ENCODE measurements at places on chromosomes 13 and 19.
A peak's percentile ranks its signal among the peaks of the same experiment; 100 is the strongest.

- DNase-seq = no peak
Measured at GRCh38 chr19:50430888-50431342, 1.8 kb upstream of the MYBPC2 start.

GRCh38 chr13:99151516-99151915 is 49.1 kb upstream of the UBAC2 start:
- no peak for DNase-seq

DNA sequence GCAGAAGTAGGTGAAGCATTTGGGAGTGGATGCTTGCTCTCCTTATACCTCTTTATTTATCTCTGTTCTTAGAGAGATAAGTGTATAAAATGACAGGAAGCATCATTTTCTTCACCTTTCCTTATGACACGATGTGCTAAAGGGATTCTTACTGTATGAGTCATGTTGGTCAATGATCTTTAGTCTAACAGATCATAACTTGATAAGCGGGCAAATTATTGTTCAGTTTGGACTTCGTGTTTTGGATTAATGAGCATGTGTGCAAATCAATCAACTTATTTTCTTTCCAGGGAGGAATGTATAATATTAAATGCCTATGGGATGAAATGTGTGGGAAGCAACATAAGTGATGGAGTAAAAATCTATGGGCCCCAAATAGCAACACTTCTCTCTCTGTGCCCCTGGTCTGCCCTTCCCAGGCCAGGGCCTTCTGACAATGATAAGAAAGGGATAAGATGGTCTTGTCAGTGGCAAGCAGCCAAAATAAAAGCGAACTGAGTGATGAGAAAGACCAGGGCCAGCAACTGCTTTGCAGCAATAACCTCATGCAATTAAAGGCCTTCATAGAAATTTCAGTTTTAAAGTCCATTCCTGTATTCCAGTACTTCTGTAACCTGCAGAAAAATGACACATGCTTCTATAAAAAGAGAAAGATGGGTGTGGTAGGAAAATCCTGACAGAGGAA is 61.4 kb downstream of the SLC10A2 start:
- no peak for DNase-seq

- peak; percentile 22 for DNase-seq
Measured at GRCh38 chr13:30376426-30377311, 45.6 kb upstream of the UBE2L5 start.

- no peak for DNase-seq
Measured at GRCh38 chr13:110001670-110002275, 215.4 kb upstream of the IRS2 start.

DNA sequence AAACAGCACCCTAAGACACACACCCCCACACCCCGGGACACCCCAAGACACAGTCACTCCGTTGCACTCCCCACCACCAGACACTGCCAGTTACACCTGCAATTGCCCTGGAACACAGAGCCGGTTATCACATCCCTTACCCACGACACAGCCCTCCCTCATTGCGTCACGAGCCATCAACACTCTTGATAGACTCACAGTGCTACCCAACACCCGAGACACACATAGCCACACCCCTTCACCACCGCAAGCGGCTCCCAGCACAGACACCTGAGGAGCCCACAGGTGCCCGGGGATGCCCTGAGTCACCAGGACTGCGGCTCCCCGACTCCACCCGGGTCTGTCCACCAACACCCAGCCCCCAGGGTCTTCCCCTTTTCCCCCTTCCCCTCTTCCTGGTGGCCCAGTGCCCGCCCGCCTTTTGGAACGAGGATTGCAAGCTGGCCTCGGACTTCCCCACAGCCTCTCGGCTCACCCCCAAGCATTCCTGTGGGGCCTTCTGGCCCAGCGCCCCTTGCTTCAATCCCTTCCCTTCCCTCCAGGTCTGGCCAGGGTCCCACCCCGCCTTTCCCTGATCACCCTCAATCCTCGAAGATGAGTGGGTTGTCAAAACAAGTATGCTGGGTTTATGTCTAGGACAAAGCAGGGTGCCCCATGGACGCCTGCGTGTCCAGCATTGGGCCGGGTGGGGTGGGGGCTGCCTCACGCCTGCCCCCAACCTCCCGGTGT is 1.7 kb upstream of the PTGER1 start:
- no peak for DNase-seq

- no peak for DNase-seq
Measured at GRCh38 chr19:29965492-29965891, 23.5 kb downstream of the URI1 start.

DNA sequence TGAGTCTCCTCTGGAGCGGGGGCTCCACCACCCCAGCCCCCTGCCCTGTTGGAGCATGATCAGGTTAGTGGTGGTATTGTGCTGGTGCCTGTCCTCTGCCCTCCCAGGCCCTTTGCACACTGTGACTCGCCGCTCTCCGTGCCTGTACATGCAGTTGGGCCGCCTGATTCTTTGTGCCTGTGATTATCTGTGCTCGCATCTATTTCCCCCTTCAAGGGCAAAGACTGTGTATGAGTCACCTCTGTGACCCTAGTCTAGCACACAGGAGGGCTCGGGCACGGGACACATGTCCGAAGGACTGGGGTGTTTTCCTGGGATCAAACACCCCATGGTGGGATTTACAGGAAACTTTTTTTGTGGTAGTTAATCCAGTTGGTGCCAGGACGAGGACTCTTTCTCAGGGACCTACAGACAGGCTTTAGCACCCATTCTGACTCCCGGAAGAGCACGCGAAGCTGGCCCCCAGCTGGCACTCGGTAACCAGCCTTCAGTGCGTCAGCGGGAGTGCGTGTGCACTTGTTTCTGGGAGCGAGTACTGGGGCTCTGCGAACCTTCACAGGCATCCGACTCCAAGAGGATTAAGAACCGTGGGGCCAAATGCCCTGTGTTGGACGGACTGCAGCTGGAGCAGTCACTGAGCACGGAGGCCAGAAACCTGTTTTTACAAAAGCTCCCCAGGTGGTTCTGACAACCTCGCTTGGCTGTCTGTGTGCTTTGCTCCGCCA is 6.7 kb downstream of the PPP1R37 start:
- DNase-seq = no peak

- no peak for DNase-seq
Measured at GRCh38 chr13:40609972-40610726, 56.3 kb downstream of the FOXO1 start.

- DNase-seq = no peak
Measured at GRCh38 chr13:83691966-83692365, 190.3 kb downstream of the SLITRK1 start.

DNA sequence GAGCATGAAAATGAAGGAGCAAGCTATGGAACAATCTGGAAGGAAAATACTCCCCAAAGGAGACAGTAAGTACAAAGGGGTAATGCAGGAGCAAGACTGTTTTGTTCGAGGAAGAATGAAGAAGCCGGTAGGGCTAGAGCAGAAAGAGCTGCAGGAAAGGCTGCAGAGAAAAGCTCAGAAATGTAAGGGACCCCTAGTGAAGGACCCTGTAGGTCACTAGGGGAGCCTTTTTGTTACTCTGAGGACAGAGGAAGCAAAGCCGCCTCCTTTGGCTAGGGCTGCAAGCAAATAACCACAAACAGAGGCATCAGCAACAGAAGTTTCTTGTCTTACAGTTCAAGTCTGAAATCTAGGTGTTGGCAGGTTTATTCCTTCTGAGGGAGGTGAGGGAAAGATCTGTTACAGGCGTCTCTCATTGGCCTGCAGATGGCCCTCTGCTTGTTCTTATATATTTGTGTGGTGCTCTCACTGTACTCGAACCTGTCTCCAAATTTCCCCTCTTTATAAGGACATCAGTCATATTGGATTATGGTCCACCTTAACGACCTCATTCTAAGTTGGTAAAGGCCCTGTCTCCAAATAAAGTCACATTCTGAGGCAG is 362.3 kb downstream of the COG6 start:
- no peak for DNase-seq

DNA sequence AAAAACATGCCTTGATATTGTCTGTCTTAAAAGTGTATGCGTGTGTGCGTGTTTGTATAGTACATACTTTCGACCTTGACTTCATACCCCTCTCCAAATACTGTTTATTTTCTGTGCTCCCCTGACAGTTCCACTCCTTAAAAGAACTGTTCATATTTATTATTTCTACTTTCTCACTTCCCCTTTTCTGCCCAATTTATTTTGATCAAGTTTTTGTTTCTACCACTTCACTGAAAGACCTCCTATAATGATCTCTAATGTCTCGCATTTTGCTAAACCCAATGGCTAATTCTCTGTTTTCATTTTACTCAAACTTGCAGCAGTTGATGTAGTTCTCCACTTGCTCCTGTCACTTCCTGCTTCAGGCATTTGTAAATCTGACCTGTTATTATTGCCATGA is 426.1 kb upstream of the KLF12 start:
- no peak for DNase-seq

DNA sequence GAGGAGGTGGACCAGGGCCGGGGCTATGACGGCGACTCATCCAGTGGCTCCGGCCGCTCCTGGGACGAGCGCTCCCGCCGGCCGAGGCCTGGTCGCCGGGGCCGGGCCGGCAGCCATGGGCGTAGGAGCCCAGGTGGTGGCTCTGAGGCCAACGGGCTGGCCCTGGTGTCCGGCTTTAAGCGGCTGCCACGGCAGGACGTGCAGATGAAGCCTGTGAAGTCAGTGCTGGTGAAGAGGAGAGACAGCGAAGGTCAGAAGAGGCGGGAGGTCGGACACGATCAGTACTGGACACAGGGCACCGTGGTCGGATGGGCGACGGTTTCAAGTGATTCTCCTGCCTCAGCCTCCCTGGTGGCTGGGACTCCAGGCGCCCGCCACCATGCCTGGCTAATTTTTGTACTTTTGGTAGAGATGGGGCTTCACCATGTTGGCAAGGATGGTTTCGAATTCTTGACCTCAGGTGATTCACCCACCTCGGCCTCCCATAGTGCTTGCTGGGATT is 22.3 kb downstream of the TJP3 start:
- no peak for DNase-seq

DNA sequence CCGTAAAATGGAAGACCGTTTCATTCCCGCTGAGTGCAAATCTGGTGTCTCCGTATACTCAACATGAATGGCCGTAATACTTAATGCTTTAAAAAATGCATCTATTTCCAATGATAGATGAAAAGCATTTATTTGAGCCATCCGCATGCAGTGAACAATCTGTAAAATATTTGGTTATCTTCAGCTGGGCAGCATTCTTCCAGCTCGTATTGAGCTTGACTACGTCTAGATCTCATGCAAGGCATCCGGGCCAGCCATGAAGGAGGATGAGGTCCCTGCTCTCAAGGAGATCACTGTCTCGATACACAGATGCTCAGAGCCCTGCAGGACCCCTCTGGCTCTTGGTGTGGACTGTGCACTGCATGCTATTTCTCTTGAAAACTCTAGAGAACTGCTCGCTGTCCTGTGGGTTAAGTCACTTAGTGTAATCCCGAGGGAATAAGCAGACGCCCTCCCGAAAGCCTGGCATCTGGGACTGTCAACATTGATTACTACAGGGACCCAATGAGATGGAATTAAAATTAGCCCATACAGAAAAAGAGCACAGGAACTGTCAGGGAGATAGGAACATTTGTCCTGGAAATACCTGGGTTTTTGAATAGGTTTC is 112.4 kb upstream of the RNF113B start:
- no peak for DNase-seq

GRCh38 chr13:46561286-46561685 is 8.3 kb downstream of the LRCH1 start:
- no peak for DNase-seq

DNA sequence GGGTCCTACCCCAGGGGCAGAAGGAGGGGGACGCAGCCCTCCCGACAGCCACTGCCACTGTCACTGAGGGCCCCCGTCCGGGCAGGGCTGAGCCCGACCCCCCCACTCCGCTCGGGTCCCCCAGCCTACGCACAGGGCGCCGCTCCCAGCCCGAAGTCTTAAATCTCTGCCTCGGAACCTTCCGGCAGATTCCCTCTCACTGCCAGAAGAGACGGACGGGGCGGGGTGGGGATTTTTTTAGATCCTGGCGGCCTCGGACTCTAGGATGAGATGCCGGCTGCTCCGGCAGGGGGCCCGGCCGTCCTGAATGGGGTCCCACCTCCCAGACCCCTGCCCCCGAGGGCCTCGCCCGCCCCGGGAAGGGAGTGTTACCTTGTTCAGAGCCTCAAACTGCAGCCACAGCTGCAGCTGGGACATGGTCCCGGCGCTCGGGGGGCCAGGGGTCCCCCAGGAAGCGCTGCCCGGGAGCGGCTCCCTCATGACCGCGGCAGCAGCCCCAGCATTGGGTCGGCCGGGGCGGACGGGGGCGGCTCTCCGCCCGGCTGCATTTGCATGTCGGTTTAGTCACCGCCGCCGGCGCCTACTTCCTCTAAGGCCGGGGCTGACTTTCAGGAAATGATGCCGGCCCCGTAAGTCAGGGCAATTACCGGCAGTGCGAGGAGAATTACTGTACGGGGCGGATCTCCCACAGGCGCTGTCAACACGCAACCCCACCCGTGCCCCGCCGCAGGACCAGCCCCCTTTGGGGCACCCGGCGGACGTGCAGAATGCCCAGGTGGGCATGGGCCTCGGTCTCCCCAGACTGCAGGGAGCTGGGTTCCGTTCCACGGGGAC is 28.1 kb downstream of the GPX4 start:
- peak; percentile 85 for DNase-seq

DNA sequence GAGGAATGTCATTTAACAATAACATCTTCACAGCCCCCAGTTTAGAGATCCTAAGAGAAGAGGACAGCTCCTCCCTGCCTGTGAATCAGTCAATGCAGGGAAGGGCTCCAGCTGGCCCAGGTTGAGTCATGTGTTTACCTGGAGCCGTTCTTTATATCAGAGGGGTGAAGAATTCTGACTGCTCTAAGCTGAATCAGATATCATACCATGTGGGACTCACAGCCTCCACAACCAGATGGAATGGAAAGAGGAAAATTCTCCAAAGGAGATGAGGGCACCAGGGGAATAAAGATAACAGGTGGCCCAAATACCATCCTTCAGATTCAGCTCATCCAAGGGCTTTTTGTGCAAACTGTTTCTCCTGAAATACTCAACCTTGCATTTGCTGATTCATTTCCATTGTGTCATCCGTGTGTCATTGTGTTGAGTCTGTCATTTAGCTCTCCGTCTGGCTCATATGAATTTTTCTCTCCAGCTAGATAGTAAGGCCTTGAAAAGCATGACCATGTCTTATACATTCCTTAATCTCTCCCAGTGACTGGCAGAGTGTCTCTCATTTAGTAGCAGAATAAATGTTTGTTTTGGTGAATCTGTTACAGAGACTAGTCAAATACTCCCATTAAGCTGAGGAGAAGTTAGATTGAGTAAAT is 217.9 kb downstream of the RFC3 start:
- DNase-seq = no peak

DNA sequence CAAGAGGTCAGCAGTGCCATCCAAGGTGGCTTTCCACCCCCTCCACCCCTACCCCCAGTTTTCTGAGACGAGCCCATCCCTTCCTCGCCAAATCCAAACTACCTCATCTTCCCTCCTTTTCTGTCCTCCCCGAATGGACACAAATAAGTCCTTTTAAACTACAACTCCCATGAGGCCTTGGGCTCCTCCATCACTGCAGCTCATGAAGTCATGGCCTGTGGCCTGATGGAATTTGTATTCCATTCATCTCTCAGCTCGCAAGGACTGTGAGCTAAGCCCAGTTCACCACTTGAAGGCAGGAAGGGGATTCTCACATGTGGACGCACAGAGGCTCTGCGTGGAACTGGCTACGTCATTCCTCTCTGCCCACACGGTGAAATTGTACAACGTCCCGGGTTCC is 12.5 kb downstream of the PTPRH start:
- no peak for DNase-seq

All from activated CD4-positive, alpha-beta T cell treated with anti-CD3 and anti-CD28 coated beads for 24 hours (primary cell).